Breast epithelium (tissue), 4 donors: ENCODE measurements at places on chromosomes 1 and 21.

- H3K36me3 ChIP-seq: no peaks in the 10 kb centered on the region
- H3K27me3 ChIP-seq: no peaks in the 10 kb centered on the region
- no peaks in the 10 kb centered on the region for H3K4me1 ChIP-seq
- no peak overlapping the region for H3K4me3 ChIP-seq
- DNase-seq: no peak
Measured at GRCh38 chr1:110188035-110188618, 22.0 kb upstream of the KCNC4 start.

- H3K36me3 ChIP-seq: no peaks in the 10 kb centered on the region
- H3K4me1 ChIP-seq: no peaks in the 10 kb centered on the region
- peak overlapping the region; percentile 78 for H3K4me3 ChIP-seq
- DNase-seq: no peak
Measured at GRCh38 chr1:53220962-53221286, 490 bp upstream of the CZIB start.

DNA sequence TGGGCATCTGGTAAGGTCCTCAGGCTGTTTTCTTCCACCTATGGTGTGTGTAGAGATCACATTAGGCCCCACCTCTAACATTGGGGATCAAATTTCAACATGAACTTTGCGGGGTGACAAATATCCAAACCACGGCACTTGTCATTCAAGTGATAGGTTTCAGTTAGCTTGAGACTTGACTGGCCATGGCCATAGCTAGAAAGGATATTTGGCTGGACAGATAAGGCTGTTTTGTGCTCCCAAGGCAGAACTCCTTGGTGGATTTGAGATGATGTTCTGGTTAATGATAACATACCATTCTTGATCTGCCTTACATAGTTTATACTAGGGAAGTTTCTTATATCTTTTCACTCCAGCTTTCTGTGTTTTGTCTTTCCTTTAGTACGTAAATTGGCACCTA, 48.5 kb downstream of the CELF3 start:
- H3K36me3 ChIP-seq: no peaks in the 10 kb centered on the region
- no peak overlapping the region for H3K27ac ChIP-seq
- no peak overlapping the region for H3K4me3 ChIP-seq
- H3K4me1 ChIP-seq: no peaks in the 10 kb centered on the region
- no peaks in the 10 kb centered on the region for H3K27me3 ChIP-seq

DNA sequence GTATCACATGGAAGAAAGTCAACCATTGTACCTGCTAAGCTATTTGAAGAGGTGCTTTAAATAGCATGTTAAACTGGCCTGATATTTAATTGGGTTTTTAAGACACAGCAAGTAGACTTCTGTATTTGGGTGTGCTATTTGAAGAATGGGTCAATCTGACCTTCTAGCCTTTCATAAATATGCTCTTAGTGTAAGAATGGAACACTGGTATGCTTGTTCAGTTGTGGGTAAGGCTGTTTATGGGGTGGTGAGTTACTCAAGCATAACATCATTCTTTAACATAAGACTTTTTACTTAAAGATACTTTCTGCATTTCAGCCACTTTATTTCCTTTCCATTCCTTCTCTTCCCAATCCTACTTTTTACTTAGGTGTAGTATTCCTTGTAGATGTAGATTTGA, 21.4 kb downstream of the AHCYL1 start:
- no peak for DNase-seq
- peaks cover 15% of the 10 kb centered on the region for H3K4me1 ChIP-seq
- no peak overlapping the region for H3K4me3 ChIP-seq
- H3K36me3 ChIP-seq: peaks cover 4% of the 10 kb centered on the region

- H3K4me1 ChIP-seq: no peaks in the 10 kb centered on the region
- H3K4me3 ChIP-seq: no peak overlapping the region
- no peak for DNase-seq
- H3K36me3 ChIP-seq: no peaks in the 10 kb centered on the region
- no peaks in the 10 kb centered on the region for H3K27me3 ChIP-seq
Measured at GRCh38 chr1:151705753-151706463, 10.7 kb downstream of the CELF3 start.

DNA sequence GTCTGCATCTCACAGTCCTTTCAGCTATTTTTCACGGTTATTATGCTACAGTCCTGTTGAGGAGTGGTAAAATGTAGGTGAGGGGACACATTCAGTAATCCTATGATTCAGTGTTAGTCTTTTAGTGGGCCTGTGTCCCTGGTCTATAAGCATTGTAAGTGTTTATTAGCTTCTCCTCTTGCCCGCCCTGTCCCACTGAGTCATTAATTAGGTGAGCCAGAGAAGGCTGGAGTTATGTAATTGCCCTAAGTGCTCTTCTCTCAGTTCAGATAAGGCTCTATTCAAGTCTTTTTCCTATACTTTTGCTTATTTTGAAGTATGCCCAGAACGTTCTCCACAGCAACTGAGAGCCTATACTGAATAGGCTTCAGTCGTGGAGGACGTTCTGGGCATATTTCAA, 76.3 kb upstream of the ZRANB2 start:
- H3K36me3 ChIP-seq: no peaks in the 10 kb centered on the region
- H3K27ac ChIP-seq: no peak overlapping the region
- H3K4me1 ChIP-seq: no peaks in the 10 kb centered on the region
- no peaks in the 10 kb centered on the region for H3K27me3 ChIP-seq
- no peak overlapping the region for H3K4me3 ChIP-seq
- no peak for DNase-seq

DNA sequence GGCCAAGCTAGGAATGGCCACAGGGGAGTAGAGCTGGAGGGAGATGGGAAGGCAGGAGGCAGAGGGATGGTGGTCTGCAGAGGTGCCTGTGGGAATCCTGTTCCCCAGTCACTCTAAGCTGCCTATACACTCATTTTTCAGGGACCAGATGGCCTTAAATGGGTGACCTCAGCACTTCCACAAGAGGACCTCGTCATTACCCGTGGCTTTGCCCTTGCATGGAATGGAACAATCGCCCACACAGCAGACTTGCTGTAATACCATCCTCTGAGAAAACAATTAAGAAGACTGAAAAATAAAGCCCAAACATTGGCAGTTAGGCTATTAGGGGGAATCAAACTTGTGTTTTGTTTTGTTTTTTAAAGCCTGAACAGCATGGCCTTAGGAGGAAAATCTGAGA, 12.9 kb upstream of the TNN start:
- no peak for DNase-seq
- no peaks in the 10 kb centered on the region for H3K27me3 ChIP-seq
- H3K27ac ChIP-seq: no peak overlapping the region
- H3K4me3 ChIP-seq: no peak overlapping the region
- no peaks in the 10 kb centered on the region for H3K4me1 ChIP-seq

DNA sequence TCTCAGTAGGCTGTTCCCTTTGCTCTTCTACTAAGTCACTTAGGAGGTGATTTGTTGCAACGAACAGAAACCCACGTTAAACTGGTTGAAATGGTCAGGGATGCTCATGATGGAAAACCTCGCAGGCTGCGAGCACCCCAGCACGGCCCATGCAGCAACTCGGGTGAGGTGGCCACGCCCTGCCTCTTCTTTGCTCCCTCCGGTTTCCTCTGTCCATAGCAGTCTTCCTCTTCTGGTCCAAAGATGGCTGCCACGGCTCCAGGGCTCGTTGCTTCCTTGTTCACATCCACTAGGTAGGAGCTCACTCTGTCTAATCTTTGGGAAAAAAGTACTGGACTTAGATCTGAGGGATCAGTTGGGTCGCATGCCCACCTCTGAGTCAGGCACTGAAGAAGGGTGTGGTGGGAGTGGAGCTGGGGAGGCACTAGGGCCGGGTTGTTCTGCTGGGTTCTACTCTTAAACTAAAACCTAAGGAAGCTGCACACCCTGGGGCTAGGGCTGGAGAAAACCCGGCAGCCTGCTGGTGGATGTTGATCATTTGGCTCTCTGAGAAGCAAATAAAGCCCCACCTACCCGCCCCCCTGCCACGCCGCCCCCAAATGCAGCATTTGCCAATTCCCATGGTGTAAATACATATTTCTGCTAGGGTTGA, 31.0 kb downstream of the KAZN start:
- peak overlapping the region; percentile 15 for H3K27ac ChIP-seq
- no peak overlapping the region for H3K4me3 ChIP-seq
- H3K36me3 ChIP-seq: no peaks in the 10 kb centered on the region
- H3K27me3 ChIP-seq: no peaks in the 10 kb centered on the region
- DNase-seq: no peak

- no peaks in the 10 kb centered on the region for H3K36me3 ChIP-seq
- H3K4me1 ChIP-seq: no peaks in the 10 kb centered on the region
- DNase-seq: no peak
- H3K4me3 ChIP-seq: no peak overlapping the region
- no peaks in the 10 kb centered on the region for H3K27me3 ChIP-seq
Measured at GRCh38 chr1:69073176-69073575, 494.5 kb upstream of the LRRC7 start.

DNA sequence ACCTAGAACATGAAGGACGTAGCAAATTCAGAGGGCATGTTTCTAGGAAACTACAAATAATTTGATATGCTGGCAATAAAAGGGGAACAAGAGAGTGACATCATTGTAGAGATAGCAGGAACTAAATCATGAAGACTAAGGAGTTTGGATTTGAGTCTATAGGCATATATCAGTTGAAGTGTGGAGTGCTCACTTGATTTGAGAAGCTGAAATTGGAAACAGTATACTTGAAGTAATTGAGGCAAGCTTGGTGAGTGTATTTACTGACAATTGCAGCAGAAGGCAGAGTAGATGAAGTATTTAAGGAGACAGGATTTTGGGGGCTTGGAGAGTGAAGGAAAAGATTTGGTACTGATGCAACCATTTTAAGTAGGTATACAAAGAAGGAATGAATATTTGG, 6.4 kb upstream of the TMCO2 start:
- no peaks in the 10 kb centered on the region for H3K36me3 ChIP-seq
- no peaks in the 10 kb centered on the region for H3K4me1 ChIP-seq
- DNase-seq: no peak
- H3K4me3 ChIP-seq: no peak overlapping the region
- no peaks in the 10 kb centered on the region for H3K27me3 ChIP-seq
- H3K27ac ChIP-seq: no peak overlapping the region

DNA sequence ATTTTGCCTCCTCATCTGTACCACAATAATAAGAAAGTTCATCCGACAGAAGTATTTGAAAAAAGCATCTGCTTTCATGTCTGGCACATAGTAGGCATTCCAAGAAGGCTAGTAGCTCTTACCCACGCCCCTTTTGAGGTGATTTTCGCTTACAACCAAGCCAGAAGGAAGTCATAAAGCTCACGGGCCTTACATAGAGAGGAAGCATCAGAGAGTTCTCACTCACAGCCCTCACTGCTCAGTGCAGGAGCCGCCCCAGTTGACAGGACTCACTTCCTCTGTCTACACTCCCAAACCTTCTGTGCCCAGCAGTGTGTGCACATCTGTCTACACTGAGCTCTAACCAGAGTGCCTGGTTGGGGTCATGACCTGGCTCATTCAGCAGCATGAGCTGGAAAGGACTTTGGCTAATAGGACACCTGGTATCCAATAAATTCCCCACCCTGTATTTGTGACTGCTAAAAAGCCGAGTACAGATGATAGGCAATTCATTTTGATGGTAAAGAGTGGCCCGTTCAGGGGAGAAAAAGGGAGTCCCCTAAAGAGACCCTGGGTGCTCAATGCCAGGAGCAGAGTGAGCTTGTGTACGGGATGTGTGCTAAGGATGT, 36.8 kb upstream of the DUSP10 start:
- no peaks in the 10 kb centered on the region for H3K4me1 ChIP-seq
- H3K36me3 ChIP-seq: no peaks in the 10 kb centered on the region
- no peaks in the 10 kb centered on the region for H3K27me3 ChIP-seq
- DNase-seq: no peak
- no peak overlapping the region for H3K4me3 ChIP-seq

DNA sequence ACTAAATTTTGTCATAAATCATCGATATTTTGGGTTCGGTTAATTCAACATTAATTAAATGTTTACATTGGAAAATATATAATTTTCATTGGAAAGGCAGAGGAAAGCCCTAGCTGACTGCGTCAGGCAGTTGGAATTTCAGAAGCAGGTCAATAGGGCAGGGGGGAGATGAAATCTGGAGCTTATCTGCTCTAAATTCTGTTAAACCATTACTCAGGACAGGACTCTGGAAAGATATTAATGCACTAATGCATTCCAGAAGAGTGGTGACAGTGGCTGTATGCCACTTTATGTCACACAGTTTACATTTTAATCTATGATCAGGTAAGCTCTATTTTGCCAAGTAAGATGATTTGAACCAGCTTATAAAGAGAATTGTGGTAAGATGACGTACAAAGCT, 153.0 kb upstream of the B3GALT2 start:
- H3K4me1 ChIP-seq: no peaks in the 10 kb centered on the region
- no peak for DNase-seq
- no peak overlapping the region for H3K4me3 ChIP-seq
- no peak overlapping the region for H3K27ac ChIP-seq
- H3K36me3 ChIP-seq: no peaks in the 10 kb centered on the region
- H3K27me3 ChIP-seq: no peaks in the 10 kb centered on the region

- no peaks in the 10 kb centered on the region for H3K27me3 ChIP-seq
- no peak overlapping the region for H3K4me3 ChIP-seq
- no peak for DNase-seq
- H3K27ac ChIP-seq: no peak overlapping the region
Measured at GRCh38 chr1:226310637-226311195, 1.8 kb upstream of the LIN9 start.

GRCh38 chr1:166122873-166123466, 43.8 kb downstream of the FAM78B start:
- no peaks in the 10 kb centered on the region for H3K4me1 ChIP-seq
- no peaks in the 10 kb centered on the region for H3K27me3 ChIP-seq
- no peak for DNase-seq
- H3K36me3 ChIP-seq: no peaks in the 10 kb centered on the region
- H3K4me3 ChIP-seq: no peak overlapping the region
- no peak overlapping the region for H3K27ac ChIP-seq

- H3K4me3 ChIP-seq: no peak overlapping the region
- no peaks in the 10 kb centered on the region for H3K36me3 ChIP-seq
- H3K4me1 ChIP-seq: no peaks in the 10 kb centered on the region
- H3K27me3 ChIP-seq: no peaks in the 10 kb centered on the region
Measured at GRCh38 chr1:230153641-230154296, 86.7 kb downstream of the GALNT2 start.

- peaks cover 5% of the 10 kb centered on the region for H3K36me3 ChIP-seq
- H3K27me3 ChIP-seq: no peaks in the 10 kb centered on the region
- H3K4me1 ChIP-seq: no peaks in the 10 kb centered on the region
- DNase-seq: no peak
Measured at GRCh38 chr1:204528677-204529076, 12.5 kb downstream of the MDM4 start.

DNA sequence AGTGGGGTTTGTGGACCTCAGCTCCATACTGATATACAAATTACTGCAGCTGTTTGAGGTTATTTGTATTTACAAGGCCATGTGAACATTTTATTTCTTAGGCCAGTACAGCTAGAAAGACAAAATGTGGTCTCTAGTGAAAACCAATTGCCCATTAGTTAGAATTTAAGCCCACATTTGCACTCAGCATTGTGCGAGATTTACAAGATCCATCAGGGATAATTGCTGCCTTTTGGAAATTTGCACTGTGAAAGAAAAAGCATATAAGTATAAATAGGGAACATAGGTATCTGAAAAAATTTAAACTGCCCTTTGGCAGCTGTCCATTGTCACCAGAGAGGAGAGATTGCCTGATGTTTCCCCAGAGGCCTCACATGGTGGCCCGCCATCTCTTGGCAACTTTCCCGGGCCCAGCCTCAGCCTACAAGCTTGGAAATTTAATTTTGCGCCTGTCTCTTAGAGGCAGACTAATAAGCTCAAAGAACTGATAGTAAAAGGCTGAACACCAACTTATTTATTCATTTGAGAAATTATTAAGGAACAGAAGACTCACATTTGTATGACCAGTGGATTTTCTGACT, 120.7 kb downstream of the MAP3K21 start:
- H3K27me3 ChIP-seq: no peaks in the 10 kb centered on the region
- no peak overlapping the region for H3K27ac ChIP-seq
- DNase-seq: no peak
- H3K36me3 ChIP-seq: no peaks in the 10 kb centered on the region
- H3K4me1 ChIP-seq: no peaks in the 10 kb centered on the region
